Stimulated activated CD4-positive, alpha-beta T cell treated with anti-CD3 and anti-CD28 coated beads, Interleukin-12 subunit alpha, Interleukin-12 subunit beta, amount 100 ng/mL, for 48 hours (primary cell): ENCODE measurements at places on chromosomes 5 and 9.

DNA sequence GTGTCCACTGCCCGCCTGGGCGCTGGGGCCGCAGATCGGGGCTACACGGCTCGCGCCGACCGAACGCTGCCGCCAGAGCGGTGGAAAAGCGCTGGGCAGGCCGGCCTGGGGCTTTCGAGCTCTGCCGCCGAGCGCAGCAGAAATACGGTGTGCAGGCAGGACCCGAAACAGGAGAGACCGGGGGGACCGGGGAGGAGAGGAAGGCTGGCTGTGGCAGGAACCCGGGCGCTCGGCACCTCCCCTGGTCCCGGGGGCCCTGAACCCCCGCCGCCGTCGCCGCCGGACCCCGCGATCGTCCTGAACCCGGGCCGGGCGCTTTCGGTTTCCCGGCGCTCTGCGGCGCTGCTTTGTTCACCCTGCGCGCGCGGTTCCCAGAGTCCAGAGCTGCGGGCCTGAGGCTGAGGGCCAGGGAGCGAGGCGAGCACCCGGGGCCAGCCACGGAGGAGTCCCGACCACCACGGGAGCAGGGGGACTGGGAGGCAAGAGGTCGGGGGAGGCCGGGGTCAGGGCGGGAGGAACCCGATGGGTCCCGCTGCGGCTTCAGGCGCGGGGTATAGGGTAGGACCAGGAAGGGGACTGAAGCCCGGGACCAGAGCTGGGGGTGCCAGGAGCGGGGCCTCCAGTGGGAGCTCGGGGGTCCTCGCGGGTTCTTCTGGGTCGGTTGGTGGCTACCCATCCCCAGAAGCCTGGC lies 12.0 kb downstream of the IRX2 start:
- no peak for DNase-seq

DNA sequence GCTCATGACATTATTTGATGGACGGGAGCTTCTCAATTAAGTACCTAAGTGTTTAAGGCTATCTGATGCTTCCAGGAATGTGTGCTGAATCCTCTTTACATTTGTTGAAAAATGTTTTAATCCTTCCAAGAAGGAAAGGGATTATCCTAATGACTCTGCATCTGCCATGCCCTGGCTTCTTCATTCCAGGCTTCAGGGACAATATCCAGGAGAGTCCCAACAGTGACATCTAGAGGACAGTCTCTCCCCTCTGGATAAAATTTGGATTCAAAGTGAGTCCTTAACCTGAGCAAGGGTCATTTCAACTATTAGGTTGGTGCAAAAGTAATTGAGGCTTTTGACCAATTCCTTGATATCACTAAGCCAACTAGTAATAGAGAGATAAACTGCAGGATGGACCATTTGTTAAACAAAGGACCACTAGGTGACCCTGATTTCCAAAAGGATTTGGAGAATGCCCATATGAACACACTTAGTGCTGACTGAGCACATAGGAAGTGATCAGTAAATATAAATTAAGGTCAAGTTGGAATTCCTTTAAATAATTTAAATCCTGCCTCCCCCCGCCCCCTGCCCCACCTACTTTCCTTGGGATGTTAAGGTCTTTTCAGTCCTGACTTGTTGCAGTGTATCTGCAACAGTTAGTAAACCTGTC lies 19.1 kb downstream of the TNFSF8 start:
- DNase-seq, result no peak

DNA sequence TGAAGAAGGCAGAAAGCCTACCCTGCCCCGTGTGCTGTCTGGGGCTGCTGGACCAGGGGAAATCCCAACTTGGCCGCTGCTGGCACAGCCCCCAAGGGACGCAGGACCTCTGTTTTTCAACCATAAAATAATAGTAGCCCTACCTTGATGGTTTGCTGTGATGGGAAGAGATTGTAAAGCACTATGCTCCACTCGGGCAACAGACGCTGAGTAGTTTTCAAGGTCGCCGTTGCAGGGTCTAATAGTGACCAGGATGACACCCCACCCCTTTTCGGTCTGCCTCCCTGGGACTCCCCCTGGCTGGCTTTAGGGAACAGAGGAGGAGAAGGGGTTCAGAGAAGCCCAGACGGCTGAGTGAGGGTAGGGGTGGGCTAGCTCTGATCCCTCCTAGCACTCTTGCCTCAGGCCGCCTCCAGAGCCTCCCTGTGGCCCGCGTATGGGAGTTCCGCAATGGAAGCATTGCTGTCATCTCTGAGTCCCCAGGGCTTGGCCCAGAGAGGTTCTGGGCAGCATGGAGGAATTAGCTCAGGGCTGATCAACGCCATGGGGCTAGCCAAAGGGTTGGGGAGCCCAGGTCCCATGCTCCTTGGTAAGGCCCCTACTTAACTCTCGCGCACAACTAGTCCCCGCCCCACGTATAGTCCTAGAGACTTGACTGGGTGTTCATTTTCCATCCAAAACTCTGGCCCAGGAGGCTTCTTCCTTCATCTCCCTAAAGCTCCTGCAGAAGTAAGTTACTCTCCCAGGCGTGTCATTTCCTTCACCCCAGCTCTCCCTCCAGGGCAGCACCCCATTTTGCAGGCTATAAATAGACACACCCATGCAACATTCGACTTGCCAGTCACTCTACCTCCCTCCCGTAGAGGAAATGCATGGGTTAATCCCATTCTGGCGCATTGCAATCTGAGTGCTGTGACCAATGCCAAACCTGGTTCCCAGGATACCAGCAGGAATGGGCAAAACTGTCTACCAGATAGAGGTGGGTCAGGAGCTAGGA lies 1.1 kb upstream of the IRF1 start:
- no peak for DNase-seq

- DNase-seq, result no peak
Observed at GRCh38 chr5:68458416-68459021, 243.0 kb downstream of the PIK3R1 start.

GRCh38 chr5:31408814-31409213 lies 123.1 kb downstream of the DROSHA start:
- no peak for DNase-seq
